DMS 273 treated with DMSO at 0.1 percent for 48 hours (cell line): ENCODE measurements at places on chromosomes 7 and 10.

GRCh38 chr7:25731846-25732245 lies 420.2 kb upstream of the NFE2L3 start:
- no peak for DNase-seq

DNA sequence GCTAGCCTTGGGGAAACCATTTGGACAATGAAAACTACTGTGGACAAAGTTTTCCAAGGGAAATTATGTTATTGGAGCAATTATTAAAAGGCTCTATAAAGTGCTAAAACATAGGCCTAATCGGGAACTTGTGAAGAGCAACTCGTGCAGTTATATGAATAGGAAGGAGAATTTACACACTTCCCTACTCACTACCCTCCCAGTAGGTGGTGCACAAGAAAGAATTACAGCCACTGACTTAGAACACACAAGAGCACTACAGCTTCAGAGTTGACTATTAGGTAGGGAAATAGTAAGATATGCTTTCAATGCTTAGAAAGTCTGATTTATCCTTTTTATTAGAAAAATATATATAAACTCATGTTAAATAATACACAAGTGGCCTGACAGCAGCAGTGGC lies 47.2 kb downstream of the GSAP start:
- DNase-seq: no peak

GRCh38 chr7:139426258-139427028 lies 57.0 kb downstream of the KLRG2 start:
- DNase-seq: no peak

DNA sequence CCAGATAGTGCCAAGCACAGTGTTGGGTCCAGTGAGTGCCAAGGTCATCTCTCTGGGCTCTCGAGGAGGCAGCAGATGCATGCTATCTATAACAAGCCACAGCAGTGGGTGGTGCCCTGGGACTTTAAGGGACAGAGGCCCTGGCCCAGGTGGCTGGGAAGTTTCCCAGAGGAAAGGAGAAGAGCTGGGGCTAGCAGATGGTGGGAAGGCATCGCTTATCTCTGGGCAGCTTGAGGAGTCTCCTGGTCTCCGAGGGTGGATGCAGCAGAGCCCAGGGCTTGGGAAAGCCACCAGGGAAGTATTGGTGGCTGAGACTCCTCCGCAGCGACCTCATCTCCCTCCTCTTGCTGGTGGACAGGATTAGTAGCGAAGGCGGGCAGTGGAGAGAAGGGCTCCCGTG lies 63.4 kb upstream of the LRRC4 start:
- DNase-seq: no peak

DNA sequence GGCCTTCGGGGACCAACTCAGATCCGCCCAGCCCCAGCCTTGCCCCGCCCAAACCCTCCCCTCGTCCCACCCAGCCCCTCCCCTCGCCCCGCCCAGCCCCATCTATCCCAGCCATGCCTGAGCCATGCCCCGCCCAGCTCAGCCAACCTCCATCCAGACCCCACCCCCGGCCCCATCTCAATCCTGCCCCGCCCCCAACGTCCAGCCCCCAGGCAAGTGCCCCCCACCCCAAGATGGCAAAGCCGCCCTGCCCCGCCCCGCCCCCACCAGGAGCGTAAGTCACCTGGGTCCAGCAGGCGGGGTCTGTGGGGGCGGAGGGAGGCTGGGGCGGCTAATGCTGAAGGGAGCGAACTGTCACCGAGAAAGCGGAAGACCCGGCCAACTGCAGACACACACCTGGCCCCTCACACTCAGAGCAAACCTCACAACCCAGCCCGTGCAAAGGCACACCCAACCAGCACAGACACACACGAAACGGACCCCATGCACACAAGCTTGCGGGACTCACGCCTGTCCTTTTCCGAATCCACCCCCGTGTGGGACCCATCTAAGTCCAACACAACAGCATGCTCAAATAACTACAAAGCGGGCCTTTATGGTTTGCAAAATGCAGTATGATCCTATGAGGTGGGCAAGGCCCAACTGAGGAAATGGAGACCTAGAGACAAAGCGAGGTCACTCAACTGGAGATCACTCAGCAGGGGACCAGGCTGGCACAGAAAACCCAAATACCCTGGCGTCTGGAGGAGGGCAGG lies 11.5 kb upstream of the OGA start:
- no peak for DNase-seq

GRCh38 chr10:22824984-22825383 lies 102.9 kb upstream of the ARMC3 start:
- DNase-seq: no peak

- DNase-seq: no peak
These were observed 324.7 kb downstream of the ADARB2 start for GRCh38 chr10:1412531-1413189.

DNA sequence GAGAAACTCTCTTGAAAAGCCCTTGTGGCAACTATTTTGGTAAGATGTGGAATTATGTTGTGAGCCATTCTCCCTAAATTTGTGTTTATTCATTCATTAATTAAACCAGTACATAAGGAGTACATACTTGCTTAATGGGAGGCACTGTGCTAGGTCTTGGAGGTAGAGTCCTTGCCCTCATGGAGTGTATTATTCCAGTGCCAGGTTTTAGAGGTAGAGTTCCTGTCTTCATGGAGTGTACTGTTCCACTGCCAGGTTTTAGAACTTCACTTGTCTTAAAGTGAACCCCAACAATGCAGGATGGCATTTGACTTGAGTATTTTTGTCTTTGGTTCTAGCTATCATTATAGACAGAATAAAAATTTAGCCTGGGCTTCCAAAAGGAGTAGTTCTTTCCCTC lies 8.8 kb downstream of the MXI1 start:
- no peak for DNase-seq

- no peak for DNase-seq
These were observed 345.1 kb upstream of the PRKCQ start for GRCh38 chr10:6925146-6925545.

GRCh38 chr7:153290066-153290465 lies 530.5 kb downstream of the ACTR3B start:
- no peak for DNase-seq

GRCh38 chr10:106555599-106555998 lies 608.9 kb downstream of the SORCS1 start:
- DNase-seq: no peak

GRCh38 chr10:25808372-25808771 lies 125.7 kb upstream of the MYO3A start:
- DNase-seq: no peak

GRCh38 chr7:151813445-151813844 lies 63.5 kb downstream of the PRKAG2 start:
- DNase-seq: no peak

- DNase-seq: no peak
These were observed 76.9 kb downstream of the INSIG1 start for GRCh38 chr7:155374276-155375252.

DNA sequence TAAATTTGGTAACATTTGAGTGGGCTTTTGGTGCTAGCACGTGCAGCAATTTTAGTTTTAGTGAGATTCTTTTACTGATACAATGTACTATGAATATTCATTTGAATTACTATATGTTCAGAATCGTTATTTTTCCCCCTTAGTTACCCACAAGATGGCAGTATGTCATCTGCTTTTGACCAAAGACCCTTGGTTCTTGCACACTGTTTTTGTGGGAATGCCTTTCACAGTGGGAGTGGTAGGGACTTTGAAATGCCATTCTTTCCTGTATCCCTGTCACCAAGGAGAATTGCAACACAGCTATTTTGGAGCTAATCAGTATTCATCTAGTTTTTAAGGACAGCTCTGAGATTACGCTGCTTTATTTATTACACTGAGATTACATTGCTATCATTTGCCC lies 40.6 kb downstream of the SEC23IP start:
- DNase-seq: no peak

DNA sequence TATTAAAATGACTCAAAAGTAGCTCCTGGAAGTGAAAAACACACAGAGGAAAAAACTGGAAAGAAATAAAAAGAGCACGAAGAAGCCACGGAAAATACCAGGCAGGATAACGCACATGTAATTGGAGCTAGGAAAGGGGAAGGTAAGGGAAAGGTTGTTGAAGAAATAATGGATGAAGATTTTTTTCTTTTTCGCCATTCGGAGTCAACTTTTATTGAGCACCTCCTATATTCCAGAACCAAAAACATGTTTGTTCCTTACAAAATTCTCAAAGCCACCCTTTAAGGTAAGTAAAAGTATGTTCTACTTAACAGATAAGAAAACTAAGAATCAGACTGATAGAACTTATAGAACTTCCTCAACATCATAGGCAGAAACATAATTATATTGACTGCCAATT lies 32.8 kb upstream of the PTPRN2 start:
- no peak for DNase-seq

- no peak for DNase-seq
These were observed 22.3 kb downstream of the SMURF1 start for GRCh38 chr7:99121496-99122021.

DNA sequence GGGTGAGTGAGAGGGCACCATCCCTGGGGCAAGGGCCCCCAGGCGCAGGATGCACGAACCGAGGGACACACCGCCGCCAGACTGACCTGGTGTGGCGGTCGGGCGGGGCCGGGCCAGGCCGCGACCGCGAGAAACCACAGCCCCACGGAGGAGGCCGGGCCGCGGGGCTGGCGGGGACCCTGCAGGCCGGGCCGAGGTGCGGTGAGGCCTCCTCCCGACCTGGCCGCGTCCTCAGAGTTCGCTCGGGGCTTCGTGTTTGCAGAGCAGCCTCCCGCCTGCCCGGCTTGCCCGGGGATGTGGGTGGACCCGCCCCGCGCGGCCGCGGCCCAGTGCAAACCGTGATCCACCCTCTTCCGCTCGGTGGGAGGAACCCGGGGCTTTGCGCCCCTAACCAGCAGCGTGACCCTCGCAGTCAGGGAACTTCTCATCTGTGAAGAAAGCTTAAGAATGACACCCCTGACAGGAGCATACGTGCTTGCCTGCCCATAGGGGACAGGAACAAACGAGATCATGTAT lies 20.6 kb upstream of the HOXA13 start:
- DNase-seq: no peak

GRCh38 chr10:12334186-12334530 lies 15.2 kb upstream of the CAMK1D start:
- DNase-seq: no peak

- DNase-seq: peak; percentile 36
These were observed 107.4 kb downstream of the ZEB1 start for GRCh38 chr10:31426401-31426800.

GRCh38 chr7:142134909-142135308 lies 23.4 kb downstream of the MGAM2 start:
- no peak for DNase-seq

DNA sequence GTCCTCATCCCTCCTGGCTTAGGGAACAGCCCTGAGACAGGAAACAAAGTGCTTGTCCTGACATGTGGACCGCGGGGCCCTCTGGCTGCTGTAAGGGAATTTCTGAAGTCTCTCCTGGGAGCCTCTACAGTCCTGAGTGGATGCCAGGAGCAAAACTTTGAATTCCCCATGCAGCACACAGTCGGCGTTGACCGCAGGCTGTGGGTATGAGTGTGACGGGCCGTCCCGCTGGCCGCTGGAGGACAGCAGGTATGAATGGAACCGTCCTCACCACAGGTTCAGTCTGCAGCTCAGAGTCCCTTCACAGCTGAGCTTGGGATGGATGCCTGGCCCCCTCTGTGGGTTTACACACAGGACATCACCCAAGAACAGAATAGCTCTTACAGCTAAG lies 94.9 kb downstream of the GPR26 start:
- no peak for DNase-seq

- DNase-seq: no peak
These were observed 67.1 kb downstream of the TMEM130 start for GRCh38 chr7:98802781-98803110.

DNA sequence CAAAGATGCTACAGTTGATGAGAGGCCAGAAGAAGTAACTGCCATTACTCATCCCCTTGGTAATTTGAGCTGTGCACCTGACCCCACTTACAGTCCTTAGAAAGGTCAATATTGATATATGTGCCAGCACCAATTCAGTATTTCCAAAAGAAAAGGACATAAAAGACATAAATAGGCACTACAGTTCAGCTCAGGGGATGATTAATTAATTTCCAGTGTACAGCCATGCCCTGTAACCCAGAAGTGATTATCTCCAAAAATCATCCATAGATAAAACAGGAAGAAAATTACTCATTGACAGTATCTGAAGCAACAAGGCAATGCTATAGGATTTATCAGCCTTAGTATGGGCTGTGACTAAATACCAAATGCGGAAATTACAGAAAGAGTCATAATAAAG lies 82.4 kb downstream of the PHYHIPL start:
- no peak for DNase-seq

DNA sequence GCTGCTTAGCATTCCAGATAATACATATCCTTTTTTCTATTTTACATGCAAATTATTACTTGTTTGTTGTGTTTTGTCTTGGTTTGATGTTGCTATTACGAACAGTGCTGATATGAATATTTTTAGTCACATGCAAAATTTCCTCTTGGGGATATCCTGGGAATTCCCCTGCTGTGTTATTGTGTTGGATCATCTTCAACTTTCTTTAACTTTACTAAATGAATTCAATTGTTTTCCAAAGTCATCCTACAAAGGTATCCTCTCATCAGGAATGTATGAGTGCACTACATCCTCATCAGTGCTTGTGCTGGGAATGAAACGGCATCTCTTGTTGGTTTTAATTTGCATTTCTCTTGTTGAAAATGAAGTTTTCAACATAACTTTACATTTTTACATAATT lies 87.1 kb downstream of the AASS start:
- DNase-seq: no peak

GRCh38 chr7:36082216-36082615 lies 70.8 kb upstream of the EEPD1 start:
- no peak for DNase-seq

DNA sequence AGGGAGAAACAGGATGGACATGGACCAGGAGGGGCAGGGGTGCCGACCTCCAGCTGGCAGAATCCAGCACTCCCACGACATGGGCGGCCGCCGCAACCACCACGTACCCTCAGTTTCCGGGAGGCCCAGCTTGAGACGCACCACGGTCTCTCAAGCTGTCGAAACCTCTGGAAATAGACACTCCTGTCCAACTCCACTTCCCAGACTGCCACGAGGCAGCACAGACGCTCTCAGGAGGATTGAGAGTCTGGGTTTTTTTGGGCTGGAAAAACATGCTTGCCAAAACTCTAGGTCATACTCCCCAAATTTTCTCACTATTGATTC lies 37.9 kb upstream of the PDGFA start:
- DNase-seq: no peak

DNA sequence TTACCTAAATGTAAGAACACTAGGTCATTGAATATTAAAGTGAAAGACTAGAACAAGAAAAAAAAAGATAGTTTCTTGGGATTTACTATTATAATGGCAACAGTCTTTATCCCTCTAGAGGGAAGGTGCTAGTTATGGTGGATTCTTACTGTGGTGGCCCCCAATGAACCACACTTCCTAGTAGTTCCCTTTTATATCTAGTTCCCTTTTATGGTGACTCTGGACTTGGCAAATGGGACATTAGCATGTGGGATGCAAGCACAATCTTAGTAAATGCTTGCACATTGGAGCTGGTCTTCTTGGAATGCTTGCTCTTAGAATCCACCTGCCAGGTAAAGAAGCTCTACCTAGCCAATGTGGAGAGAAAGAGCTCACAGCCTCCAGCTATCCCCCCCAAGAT lies 430.2 kb downstream of the LRMDA start:
- no peak for DNase-seq

- DNase-seq: peak; percentile 71
These were observed 18.5 kb upstream of the ERLIN1 start for GRCh38 chr10:100204370-100204769.
